Stimulated activated CD8-positive, alpha-beta memory T cell treated with anti-CD3 and anti-CD28 coated beads, Interleukin-12 subunit alpha, Interleukin-12 subunit beta, amount 100 ng/mL, for 1 hour (primary cell): ENCODE measurements at places on chromosomes 7 and 10.

- no peak for DNase-seq
Observed at GRCh38 chr7:8443576-8444467, 10.4 kb downstream of the NXPH1 start.

DNA sequence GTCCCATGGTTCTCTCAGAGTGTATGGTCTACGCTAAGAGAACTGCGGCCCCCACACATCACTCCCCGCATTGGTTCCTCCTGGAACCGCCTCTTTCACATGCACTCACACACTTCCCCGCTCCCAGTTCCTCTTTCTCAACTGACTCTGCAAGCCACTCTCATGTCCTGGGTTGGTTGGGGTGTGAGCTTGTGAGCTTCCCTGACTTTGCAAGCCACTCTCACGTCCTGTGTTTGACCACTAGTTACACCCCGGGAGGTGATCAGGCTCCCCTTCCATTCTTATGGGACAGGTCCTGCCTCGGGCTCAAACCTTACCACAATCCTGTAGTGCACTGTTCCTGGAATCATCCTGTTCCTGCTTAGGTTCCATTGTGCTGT lies 105.0 kb downstream of the TRIM24 start:
- no peak for DNase-seq

- no peak for DNase-seq
Observed at GRCh38 chr10:78898341-78899097, 170.2 kb upstream of the ZMIZ1 start.

DNA sequence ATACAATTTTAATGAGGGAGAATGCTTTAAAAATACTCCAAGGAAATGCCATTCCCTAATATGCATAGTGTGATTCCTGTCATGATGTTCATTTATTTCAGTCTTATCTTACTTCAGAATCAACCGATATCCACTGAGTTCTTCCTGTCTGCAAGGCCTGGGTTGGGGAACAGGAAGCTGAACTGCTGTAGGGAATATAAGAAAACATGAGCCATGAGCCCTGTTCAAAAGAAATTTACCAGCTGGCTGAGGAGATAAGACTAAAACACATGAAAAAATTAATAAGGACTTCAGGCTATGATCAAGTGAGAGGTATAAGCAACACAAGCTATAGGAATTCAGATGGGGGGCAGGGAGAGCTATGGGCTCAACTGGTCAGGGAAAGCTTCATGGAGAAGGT lies 184.7 kb downstream of the PLPP4 start:
- DNase-seq = no peak

DNA sequence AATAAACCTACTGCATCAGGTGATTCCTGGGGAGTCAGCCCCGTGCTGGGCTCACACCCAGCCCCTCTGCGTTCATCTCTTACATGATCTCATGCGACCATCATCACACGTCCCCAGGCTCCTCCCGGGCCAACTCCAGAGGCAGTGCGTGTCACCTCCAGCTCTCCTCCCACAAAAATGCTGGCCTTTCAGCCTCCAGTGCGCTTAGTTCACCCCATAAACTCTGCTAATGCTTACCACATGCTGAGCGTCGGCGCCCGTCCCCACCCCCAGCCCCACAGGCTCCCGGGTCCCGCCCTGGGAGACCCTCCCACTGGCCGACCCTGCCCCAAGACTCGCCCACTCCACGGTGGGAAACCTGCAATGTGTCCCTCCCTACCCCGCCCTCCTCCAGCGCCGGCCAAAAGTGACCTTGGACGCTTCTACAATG lies 816 bp upstream of the SDK1 start:
- no peak for DNase-seq

DNA sequence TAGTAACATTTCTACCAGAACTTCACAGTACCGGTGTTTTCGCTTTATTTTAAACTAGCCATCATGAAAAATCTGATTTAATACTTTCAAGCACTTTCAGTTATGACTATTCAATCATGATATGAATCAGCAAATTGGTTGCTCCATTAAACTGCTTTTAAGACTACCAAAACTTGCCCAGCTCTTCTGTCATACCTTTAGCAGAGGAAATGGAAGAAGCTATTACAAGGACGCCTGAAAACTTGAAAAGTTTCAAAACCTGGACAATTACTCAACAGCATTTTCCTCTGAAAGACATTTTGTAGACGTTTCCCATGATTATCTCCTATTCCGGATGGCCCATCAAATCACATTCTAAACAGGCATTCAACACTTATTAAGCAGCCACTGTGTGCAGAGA lies 2.0 kb downstream of the JAZF1 start:
- DNase-seq = no peak

- no peak for DNase-seq
Observed at GRCh38 chr7:154480817-154481216, 428.6 kb downstream of the DPP6 start.

GRCh38 chr10:78556705-78557432 lies 511.9 kb upstream of the ZMIZ1 start:
- DNase-seq = no peak

DNA sequence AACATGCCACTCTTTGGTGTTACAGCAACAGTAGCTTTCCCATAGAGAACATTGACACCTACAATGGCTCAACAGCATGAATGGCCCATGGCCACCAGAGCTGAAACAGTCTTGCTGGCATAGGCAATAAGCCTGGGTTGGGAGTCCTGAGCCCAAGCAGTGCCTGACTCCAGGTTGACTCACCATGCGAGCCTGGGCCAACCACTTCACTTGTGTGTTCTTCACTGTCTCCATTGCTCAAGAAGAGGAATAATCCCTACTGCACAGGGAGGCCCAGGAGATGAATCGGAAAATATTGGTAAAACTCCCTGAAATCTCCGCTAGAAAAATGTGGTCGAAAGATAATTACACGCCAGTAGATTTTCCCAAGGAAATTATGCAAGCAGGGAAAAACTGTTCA lies 89.2 kb upstream of the INHBA start:
- no peak for DNase-seq

DNA sequence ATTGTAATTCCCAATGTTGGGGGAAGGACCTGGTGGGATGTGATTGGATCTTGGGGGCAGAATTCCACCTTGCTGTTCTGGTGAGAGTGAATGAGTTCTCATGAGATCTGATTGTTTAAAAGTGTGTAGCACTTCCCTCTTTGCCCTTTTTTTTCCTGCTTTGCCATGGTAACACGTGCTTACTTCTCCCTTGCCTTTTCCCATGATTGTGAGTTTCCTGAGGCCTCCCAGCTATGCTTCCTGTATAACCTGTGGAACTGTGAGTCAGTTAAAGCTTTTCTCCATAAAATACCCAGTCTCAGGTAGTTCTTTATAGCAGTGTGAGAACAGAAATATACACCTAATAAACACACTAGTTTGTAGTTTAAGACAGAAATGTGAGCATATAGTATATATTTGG lies 166.8 kb upstream of the MAGI2 start:
- no peak for DNase-seq

DNA sequence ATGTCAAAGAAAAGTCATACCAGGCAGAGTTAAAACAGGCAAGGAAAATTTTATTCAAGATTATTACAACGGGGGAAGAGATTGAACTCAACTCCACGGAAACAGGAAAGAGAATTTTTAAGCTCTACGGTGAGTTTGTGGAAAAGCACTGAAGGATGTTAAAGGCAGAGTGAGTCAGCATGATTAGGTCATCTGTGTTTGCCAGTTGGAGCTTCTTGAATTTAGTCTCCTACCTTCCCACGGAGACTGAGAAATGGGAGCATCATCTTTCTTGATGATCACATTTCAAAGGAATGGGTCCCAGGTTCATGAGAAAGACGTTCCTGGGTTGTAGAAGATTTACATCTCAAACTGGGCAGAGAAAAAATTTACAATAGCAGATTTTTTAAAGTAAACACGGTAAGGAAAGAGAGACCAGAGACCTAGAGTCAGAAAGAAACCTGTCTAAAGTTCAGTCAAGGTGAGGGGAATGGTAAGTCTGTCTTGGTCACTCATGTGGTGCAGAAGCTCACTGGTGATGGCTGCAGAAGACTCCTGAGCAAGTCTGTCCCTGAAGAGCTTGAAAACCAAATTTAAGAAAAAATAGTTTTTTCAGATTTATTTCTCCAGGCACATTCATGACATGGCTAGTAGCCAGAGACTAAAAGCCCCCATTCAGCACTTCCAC lies 516.9 kb upstream of the LRRN3 start:
- no peak for DNase-seq

- DNase-seq = no peak
Observed at GRCh38 chr7:12431886-12432556, 28.4 kb upstream of the VWDE start.

- DNase-seq = no peak
Observed at GRCh38 chr10:105973902-105974301, 1190.6 kb downstream of the SORCS1 start.
